ENCODE measurements at places on chromosomes 6 and 20.

DNA sequence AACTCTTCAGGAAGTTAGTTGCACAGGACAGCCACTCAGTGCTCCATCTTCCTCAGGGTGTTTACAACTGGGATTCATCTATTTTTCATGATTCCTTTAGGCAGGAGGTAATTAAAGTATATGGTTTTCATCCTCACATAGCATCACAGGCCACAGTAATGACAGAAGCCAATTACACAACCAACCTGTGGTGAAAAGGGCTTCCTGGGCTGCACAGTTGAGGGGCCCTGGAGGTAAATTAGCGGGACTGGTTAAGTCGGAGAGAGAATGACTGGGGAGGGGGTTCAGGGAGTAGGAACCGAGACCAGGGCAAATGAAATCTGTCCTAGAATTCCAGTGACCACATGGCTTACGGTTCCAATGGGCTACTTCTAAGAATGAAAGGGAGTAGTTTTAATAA is 37.0 kb downstream of the BAK1 start:
- DNase-seq, result no peak

DNA sequence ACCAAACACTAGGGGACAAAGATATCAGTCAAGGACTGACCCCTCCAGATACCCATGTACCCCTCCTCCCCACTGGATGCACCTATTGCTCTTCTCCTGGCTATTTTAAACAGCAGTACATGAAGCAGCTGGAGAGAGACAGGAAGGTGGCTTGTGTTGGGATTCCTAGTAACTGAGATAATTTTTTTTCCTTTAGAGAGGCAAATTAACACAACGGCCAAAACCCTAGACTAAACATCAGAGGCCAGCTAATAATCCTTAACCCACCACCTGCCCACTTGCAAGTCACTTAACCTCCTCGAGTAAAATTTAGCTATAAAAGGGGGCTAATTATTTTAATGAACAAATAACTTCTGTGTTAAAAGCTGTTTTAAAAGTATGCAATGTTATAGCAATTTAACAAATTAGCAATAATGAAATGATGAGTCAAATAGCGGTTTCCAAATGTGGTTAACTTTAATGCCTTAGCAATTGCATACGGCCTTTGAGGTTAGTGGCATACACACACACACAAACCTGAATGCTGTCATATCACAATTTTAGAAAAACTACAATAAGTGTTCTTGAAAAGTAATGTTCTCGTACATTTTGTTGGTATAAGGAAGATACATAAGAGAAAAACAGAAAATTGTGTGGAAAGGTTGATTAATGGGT is 151.7 kb downstream of the FRK start:
- DNase-seq, result no peak

DNA sequence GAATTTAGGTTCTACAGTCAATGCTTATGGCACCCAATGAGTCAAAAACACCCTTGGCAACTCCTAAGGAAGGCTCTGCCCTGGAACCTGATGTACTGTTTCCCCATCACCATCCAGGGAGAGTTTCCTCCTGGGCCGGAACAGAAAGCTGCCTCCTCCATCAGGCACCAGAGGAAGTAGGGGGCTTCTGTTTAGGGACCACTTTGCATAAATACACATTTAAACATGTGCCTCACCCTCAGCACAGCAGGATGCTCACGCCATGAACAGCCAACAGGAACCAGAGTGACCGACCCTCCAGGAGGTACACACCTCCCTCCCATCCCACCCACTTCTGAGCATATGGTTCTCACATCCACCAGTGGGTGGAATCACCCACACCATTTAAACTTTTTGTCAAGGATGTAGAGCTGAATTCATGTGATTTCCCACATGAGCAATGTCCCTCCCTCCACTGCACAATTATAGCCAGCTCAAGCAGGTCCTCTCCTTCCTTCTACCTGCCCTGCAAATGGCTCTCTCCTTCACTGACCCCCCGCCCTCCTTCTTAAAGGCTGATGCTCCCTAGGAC is 14.8 kb downstream of the DDRGK1 start:
- DNase-seq, result no peak

DNA sequence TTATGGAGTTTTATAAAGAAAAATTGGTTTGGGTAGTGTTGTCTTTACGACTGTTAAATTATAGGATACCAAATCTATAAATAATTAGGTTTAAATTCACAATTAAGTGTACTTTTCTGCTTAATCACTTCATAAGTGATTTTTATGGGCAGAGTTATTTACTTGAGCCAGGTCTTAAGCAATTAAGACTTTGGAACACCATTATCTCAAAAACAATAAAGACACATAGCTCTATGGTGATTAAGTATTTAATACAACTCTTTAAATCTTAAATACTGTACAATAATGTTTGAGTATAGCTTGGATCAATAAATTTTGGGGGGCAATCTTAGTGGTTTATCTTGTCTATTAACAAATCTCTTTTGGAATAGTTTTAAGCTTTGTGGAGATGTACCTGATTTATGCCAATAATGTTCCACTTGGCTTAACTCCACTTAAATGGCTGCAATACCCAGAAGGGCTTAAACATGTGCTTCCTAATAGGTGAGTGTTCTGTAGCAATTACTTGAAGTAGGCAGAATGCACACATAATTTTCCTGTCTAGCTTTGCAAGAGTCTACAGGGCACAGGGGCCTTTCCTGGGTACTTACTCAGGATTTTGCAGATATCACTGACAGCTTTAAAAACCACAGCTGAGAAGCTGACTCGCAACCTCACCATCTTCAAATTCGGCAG is 7.5 kb downstream of the FERMT1 start:
- DNase-seq, result no peak

- DNase-seq, result no peak
Measured at GRCh38 chr20:34083781-34084180, 28.3 kb downstream of the EIF2S2 start.

GRCh38 chr6:45791211-45792168 is 224.2 kb downstream of the CLIC5 start:
- DNase-seq, result no peak

GRCh38 chr20:3857405-3857804 is 10.8 kb downstream of the MAVS start:
- no peak for DNase-seq

- DNase-seq, result no peak
Measured at GRCh38 chr6:56659721-56660380, 17.2 kb upstream of the DST start.

- DNase-seq, result no peak
Measured at GRCh38 chr6:129903082-129903481, 42.0 kb upstream of the TMEM244 start.

DNA sequence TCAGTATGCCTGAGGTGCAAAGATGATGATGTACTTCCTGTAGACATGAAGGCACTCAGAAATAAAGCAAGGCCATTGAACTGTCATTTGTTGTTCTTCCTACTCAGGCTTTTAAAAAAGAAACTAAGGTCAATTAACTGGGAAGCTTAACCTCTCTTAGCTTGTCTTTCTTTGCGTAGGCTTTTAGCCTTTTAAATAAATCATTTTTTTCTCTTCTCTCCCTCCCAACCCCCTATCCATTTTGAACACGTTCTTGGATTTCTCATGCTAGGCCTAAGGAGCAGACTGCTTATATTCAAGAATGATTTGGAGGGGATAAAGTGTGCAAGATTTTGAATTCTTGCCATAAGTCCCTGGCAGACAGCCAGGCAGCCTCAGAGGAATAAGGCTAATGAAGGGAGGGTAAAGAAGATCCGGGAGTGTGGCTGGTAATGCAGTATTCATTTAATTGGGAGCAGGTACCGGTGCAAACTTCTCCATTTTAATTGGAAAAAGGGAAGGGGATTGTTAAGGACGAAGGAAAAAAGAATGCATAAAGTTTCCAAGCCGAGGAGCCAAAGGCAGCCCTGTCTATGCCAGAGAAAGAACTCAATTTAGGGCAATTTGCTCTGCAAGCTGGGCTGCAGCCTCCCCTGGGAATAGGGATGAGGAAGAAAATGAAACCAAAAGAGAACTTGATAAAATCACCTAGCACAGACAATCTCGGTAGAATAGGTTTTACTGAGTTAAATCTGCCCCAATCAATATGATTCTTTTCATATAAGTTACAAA is 343.8 kb upstream of the MMS22L start:
- DNase-seq, result no peak

DNA sequence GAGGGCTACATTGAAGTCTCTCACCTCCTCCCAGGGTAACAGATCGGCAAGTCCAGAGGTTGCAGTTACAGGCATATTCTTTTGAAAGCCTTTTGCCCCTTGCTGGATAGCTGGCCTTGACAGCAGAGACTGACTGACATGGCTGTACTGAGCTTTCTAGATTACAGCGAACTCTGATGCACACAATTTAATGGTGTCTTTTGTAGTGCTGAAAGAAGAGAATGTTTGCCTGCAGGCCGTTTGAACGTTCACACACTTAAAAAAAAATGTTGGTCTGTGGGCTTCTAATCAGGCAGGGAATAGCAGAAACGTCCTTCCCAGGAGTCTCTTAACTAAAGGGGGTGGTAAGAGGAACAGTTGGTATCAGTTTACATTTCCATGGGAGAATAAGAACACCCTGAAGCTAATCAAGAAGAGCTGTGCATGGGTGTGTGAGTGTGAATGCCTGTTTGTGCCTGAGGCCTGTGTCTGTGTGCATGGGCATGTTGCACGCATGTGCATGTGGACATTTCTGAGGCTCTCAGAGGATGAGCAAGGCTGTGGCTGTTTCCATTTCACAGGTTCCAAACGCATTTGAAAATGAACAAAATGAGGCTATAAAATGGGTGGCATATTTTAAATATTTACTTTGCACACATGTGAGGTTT is 213.9 kb upstream of the SSTR4 start:
- DNase-seq, result no peak

GRCh38 chr6:156992020-156992804 is 215.0 kb downstream of the ARID1B start:
- no peak for DNase-seq

DNA sequence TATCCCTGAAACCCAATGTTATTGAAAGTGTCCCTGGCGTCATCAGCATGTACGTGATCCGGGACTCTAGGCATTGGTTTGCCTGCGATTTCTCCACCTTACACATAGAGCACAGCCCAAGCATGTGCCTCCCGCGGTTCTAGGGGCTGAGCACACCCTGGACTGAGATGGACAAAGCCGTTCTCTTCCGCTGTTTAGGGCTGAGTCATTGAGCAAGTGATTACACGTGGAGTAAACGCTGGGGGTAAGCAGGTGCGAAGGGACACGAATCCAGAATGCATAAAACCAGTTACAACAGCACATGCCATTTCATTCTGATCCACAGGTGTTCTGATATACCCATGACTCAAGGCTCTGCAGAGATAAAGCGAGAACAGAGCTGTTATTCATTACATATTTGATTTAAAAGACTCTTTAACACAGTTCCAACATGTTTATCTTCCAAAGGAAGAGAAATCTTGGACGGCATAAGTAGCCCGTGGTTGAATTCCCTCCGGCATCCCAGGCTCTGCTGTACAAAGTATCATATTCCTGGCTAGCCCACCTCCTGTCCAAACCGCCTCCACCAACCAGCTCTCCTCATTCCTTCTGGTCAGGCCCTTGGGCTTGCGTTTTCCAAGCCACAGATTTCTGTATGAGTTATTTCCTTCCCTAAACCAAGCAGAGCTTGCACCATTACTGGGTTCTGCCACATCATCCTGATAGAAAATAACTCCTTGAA is 36.1 kb upstream of the THBS2 start:
- no peak for DNase-seq

GRCh38 chr6:25173951-25174474 is 105.2 kb upstream of the CARMIL1 start:
- DNase-seq, result no peak

DNA sequence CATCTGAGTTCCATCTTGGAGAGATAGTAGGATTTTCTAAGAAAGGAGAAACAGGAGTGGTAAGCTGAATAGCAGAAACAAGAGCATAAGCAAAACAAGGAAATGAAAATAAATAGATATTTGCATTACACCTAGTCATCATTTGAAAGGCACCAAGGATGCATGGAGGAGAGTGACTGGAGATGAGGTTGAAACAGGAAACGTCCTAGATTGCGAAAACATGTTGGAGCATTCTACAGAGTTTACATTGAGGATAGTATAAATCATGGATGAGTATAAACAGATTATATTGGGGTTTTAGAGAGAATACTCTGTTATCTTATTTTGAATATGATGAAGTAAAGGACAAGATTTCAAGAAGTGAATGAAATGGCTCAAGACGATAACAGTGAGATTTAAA is 507.3 kb downstream of the EYS start:
- no peak for DNase-seq

DNA sequence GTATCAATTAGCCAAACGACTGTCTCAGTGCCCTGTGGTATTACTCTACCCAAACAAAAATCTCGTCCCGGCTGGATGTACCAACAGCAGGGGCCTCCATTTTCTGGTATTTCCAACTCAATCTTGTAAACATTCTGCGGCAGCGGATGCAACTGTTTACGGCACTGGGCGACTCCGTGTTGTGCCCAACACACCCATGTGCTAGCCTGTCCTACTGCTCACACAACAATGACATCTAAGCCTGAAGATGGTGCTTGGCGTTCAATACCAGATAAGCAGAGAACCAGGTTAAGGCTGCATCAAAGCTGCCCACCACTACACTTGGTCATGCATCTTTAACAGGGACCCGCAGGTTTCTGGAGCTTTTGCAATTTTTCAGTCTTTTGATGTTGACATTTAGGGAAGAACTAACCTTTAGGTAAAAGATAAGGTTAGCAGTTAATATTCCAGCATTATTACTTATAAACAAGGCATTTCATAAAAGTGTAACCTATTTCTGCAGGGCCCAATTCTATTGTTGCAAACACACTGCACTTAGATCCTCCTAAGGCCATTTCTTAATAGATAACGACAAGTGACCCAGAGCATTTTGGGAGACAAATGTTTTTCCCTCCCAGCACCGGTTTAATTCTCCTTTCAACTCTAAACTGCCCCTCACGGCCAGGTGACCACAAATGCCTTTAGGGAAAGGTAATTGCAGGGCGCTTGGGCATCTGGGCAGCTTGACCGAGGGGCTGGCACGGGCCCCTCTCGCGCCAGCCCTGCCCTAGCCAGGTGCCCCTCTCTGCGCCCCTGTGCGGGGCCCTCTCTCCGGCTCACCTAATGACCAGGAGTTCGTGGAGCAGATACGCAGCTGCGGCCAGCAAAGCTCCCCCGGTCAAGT is 945 bp downstream of the FAXC start:
- DNase-seq, result no peak

Measured in stimulated activated CD8-positive, alpha-beta memory T cell treated with anti-CD3 and anti-CD28 coated beads, Interleukin-15, amount 100 ng/mL, for 48 hours (primary cell).